MM.1S (cell line): ENCODE measurements at places on chromosomes 2 and 18.
A peak's percentile ranks its signal among the peaks of the same experiment; 100 is the strongest.

- no peak for DNase-seq
Observed at GRCh38 chr18:77068321-77069312, 64.0 kb downstream of the MBP start.

GRCh38 chr2:225484751-225485150 lies 85.2 kb downstream of the NYAP2 start:
- no peak for DNase-seq

- no peak for DNase-seq
Observed at GRCh38 chr2:40147360-40147759, 304.5 kb downstream of the SLC8A1 start.

DNA sequence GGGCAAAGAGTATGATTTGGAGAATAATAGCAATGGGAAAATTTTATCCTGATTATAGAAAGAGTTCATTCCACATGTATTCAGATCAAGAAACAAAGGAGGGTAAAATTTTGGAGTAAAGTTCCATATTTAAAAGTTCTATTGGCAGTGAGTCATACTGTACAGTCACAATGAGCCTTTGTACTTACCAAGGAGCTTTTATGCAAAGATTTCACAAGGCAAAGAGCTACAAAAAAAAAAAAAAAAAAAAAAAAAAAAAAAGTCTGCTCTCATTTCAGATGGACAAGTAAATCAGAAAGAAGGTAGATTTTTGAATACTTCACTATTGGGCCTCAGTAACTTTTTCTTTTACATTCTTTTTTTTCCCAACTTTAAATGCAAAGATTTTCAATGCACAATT lies 1802.2 kb upstream of the PIK3C3 start:
- no peak for DNase-seq

DNA sequence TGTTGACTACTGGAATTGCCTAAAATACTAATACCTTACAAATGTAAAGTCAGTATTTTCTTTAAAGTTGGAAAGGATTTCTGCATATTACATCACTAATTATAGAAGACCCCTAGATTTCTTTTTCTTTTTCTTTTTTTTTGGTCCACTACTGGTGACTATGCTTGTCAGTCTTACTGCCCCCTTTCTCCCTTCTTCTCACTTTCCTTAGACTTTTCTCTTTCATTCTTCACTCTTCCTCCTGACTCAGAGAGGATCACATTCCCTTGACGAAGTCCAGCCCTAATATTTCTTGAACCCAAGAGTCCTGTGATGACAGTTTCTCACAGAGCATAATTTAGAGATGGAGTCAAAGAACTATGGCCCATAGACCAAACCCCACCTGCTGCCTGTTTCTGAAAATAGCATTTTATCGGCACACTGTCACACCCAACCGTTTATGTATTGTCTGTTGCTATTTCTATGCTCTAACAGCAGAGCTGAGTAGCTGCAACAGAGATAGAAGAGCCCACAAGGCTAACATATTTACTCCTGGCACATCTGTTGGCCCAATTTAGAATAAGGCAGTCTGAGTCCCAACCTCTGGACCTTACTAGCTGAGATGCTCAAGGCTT lies 40.6 kb upstream of the RIOK3 start:
- peak; percentile 9 for DNase-seq

DNA sequence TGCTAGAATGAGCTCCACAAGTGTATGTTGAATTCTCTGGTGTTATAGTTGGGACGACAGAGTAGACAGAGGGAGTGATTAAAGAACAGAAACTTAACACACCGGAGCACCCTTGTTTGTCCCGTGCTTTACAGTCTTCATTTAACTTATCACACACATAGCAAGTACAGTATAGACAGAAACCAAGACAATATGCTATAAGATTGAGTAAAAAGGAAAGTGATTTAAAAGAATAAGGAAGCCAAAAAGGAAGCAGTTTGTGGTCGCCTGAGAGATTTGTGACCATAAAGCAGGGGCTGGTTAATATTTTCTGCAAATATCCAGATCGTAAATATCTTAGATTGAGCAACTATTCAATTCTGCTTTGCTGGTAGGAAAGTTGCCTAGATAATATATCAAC lies 1128.4 kb downstream of the TSN start:
- DNase-seq: no peak

GRCh38 chr2:145137901-145138300 lies 618.0 kb upstream of the ZEB2 start:
- DNase-seq: no peak

- DNase-seq: no peak
Observed at GRCh38 chr2:179265082-179265510, 464 bp upstream of the SESTD1 start.
